ENCODE measurements at places on chromosomes 5 and 9.
A peak's percentile ranks its signal among the peaks of the same experiment; 100 is the strongest.

- no peak for DNase-seq
Observed at GRCh38 chr9:116837018-116837989, 150.2 kb downstream of the TRIM32 start.

DNA sequence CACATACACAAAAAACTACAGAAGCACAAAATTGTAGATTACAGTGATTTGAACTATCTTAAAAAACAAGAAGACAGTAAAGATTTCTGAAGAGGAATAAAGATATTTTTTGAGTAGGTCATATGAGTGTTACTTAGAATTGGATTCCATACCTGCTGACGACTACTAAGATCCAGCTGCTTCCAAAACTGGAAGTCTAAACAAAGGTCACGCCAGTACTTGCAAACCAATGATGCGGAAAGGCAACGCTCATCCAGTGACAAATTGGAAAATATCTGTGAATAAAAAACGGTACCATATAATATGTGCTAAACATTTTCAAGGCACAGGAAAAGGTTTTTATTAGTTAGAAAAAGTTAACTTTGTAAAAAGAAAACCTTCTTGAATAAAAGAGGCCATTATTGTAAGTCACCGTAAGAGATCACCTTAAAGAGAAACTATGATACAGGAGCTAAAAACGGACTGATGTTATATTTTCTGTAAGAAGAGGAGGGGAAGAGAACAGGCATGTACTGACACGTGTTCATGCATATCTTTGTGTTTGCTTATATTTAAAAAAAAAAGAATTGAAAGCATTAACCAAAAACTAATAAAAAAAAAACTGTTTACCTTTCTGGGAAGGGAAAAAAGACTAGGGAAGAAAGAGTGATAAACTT, 14.1 kb downstream of the FBXL17 start:
- DNase-seq: no peak

GRCh38 chr9:74478606-74479005, 18.5 kb upstream of the RORB start:
- DNase-seq: no peak

DNA sequence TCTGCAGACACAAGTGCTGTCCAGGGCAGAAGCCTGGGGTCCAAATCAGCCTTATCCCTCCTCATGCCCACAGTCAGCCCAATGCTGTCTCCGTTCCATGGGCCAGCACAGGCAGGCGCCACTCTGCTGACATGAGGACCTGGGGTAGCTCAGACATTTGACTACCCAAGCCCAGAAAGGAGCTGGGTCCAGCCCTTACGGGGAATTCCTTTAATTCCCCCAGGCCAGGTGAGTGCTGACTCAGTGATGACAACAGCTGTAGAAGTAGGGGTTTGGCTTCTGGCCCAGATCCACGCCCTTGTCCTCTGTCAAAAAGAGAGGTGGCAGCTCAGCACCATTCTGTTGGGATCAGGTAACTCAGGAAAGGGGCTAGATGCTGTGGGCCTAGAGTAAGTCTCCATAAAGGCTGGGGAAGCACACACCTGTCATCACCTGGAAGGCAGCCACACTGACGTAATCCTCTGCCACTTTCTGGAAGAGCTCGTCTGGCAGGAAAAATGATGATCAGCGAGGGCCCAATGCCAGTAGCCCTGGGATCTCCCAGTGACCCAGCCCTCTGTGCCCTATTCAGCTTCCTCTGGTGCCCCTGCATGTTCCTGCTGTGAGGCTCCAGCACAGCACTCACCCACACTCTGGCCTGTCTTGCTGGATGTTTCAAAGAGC, 1.9 kb downstream of the RAB24 start:
- DNase-seq: no peak

GRCh38 chr5:1246711-1247431, 21.7 kb downstream of the SLC6A18 start:
- no peak for DNase-seq

GRCh38 chr5:179051784-179052183, 8.4 kb upstream of the ZNF354C start:
- DNase-seq: no peak

DNA sequence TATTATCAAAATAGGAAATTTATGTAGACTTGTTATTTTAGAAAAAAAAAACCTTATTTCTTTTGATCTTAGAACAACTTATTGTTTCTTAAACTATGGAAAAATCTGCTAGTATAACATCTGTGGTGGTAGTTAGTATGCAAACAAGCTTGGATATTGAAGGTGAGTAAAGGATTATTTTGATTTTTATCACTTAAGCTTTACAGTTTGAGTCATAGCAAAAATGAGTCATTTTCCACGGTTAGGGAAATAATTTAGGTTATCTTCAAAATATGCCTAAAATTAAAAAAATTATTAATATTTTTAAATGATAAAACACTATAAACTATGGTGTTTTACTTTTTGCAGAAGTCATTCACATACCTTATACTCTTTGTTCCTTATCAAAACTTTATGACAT, 107.2 kb upstream of the DHFR start:
- DNase-seq: no peak

- DNase-seq: no peak
Observed at GRCh38 chr5:102531506-102531905, 32.7 kb upstream of the SLCO6A1 start.

DNA sequence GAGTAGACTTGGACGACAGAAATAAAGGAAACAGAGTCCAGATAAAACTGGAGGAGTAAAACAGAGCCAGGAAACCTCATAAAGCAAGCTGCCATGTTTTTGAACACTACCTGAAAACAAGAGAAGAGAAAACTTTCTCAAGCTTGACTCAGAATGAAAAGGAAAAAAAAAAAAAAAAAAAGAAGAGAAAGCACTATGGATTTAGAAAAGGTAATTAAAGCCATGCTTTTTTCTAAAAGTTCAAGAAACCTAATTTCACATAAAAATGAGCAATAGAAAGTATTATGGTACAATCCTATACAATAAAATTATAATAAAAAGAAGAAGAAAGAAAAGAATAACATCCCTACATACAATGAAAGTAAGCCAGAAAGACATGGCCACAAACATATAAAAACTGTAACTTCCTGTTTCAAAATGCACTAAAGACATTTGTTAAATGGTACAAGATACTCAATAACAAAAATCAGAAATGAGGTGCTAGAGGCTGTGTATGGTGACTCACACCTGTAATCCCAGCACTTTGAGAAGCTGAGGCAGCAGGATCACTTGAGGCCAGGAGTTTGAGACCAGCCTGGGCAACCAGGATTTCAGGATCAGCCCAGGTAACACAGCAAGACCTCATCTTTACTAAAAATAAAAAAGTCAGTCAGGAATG, 129.5 kb downstream of the SIL1 start:
- DNase-seq: no peak

DNA sequence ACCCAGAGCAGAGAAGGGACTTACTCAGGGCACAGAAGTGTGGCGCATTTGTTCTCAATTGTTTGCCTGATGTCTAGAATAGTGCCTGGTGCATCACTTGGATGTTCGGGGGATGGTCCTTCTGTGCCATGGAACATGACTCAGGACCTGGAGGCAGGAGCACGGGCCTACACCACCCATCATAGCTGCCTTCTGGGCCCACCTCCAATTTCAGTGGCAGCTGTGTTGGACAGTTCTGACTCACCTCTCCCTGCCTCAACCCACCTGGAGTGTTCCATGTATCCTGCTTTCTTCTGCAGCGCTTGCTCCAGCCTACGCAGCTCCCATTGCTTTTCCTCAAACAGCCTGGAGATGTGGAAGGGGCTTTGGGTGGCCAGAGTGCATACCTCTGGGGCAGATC, 12.5 kb upstream of the CXCL14 start:
- no peak for DNase-seq

DNA sequence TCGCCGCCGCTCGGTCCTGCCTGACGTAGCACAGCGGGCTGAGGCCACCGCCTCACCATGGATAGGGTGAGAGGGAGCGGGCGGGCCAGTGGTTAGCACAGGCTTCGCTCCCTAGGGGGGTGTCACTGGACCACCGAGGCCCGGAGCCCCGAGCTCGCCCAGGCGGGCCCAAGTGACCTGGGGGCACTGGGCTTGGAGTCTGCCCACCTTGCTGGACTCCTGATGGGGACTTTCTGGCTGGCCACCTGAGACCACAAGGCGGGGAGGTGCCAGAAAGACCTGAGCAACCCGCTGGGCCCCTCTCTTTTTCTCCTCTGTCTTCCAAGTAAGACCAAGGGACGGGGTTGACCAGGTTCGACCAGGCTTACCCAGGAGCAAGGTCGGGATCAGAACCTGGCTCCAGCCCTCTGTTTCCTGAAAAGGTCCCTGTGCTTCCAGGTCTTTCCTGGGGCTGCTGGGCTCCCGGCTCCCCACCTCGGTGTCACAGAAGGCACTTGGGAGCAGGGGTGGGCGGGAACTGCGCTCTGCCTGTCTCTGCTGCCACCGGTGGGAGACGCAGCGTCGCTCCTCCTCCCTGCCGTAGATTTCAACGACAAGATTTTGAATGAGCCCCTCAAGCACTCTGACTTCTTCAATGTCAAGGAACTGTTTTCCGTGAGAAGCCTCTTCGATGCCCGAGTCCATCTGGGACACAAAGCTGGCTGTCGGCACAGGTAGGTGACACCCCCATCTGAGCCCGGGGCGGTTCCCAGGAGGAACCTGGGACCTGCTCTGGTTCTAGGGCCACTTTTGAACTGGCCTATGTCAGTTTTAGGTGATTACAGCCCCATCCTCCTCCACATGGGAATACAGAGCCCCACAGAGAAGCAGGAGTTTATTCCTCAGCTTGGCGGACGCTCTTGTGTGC, 1.0 kb downstream of the MRPS2 start:
- DNase-seq: no peak

GRCh38 chr9:33161011-33161588, 6.0 kb downstream of the B4GALT1 start:
- peak; percentile 97 for DNase-seq

DNA sequence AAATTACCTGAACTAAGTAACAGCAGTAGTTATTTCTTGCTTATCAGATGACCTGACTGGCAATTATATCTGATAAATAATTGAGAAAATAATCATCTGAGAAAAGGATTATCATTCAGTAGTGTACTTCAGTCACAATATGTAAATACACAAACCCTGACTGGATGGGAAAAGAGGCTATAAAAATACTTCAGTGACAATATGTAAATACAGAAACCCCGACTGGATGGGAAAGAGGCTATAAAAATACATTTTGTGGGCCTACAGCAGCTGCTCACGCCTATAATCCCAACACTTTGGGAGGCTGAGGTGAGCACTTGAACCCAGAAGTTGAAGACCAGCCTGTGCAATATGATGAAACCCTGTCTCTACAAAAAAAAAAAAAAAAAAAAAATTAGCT, 11.1 kb downstream of the UBAP2 start:
- no peak for DNase-seq

DNA sequence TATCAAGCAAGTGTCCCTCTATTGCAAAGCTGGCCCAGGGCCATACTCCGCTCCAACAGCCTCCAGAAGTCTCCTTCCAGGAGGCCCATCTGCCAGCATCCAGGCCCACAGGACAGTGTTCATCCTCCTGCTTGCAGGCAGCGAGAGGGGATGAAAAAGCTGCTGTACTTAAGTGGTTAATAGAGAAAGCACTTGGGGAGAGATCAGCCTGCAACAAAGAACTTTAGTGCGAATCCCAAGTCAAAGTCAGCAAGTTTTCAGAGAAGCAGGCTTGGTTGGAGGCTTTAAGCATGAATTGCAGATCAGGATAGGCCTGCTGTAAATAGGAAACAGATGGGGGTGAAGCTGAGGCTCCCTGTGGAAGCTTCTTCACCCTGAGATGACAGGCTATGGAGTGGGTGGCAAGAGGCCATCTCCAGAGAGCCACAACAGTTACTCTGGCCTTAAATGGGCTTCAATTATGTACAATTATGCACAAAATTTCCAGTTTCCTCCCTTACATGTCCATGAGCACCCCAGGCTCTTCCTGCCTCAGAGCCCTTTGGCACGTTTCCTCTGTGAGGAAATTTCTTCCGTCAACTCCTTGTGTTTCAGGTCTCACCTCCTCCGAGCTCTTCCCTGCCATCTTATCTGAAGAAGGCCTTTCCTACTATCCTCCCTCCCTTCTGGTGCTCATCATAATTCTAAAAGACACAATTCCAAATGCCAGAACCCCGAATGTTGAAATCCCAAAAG, 98.0 kb upstream of the NR3C1 start:
- no peak for DNase-seq

DNA sequence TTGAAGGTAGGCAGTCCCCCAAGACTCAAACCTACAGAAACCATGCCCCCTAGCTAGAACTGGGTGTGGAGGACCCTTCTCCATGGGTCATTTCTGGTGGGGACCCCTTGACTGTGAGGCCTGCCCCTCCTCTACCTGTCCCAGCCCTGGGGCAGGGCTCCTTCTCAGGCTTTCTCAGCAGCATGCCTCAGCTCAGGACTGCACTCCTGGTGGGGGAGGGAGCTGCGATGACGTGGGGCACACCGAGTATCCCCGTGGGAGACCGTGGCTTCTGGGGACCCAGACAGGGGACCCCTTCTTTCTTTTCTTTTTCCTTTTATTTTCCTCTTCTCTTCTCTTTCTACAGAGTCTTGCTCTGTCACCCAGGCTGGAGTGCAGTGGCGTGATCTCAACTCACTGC, 27.0 kb upstream of the PITX1 start:
- DNase-seq: no peak

GRCh38 chr5:117623042-117623805, 1048.6 kb upstream of the SEMA6A start:
- DNase-seq: peak; percentile 1

GRCh38 chr9:72728031-72728770, 206.8 kb downstream of the TMC1 start:
- no peak for DNase-seq

All from astrocyte of the cerebellum (primary cell).